ENCODE measurements at places on chromosomes 12 and 14.
A peak's percentile ranks its signal among the peaks of the same experiment; 100 is the strongest.

GRCh38 chr12:90854136-90854689 is 100.8 kb downstream of the CCER1 start:
- DNase-seq, result peak; percentile 78

DNA sequence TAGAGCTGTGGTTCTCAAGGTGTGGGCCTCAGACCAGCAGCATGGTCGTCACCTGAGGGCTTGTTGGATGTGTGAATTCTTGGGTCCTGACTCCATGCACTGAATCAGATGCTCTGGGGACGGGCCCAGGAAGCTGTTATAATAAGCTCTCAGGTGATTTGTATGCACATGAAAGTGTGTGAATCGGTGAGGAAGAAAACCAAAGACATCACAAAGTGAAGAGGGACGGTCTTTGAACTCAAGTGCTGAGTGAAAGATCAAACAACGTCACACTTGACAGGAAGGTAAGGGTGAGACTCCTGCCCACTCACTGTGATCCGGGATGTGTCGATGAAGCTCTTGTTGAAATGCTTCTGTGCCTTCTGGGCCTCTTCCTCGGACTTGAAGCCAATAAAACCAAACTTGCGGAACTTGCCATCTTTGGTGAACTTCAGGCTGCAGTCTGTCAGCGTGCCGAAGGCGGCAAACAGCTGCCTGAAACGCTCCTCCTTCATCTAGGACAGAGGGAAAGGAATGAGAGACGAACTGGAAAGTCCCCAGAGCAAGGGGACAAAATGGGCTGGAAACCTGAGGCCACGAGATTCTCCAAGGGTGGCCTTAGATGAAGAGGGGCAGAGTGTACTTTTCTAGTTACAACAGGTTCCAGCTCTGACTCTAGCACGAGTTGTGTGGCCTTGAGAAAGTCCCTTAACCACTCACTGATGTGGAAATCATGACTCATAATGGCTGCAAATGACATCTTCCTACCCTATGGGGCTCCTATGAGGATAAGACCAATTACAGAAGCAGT is 4.0 kb downstream of the RBM19 start:
- DNase-seq, result no peak

DNA sequence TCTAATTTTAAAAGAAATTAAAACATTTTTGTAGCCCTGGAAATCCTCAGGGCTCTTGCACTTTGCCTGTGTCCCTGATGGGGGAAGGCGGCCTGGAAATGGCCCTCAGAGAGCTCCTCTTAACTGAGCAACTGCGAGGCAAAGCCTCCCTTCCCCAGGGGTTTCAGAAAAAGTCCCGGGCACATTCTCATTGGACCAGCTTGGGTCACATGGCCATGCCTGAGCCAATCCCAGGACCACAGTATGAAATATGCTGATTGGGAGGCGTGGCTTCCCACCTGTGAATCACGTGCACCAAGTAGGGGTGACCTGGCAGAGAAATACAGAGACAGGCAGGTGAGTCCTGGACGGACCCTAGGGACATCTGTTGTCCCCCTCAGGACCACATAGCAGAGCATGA is 90.4 kb upstream of the SFSWAP start:
- DNase-seq, result peak; percentile 73

- DNase-seq, result no peak
Measured at GRCh38 chr12:67640863-67641262, 7.7 kb upstream of the DYRK2 start.

- DNase-seq, result no peak
Measured at GRCh38 chr12:52585066-52585465, 11.4 kb upstream of the KRT74 start.

- no peak for DNase-seq
Measured at GRCh38 chr14:33452995-33453394, 497.9 kb downstream of the EGLN3 start.

- no peak for DNase-seq
Measured at GRCh38 chr14:68589447-68590200, 203.2 kb downstream of the ZFP36L1 start.

GRCh38 chr12:26514364-26514763 is 318.6 kb downstream of the ITPR2 start:
- DNase-seq, result no peak

- no peak for DNase-seq
Measured at GRCh38 chr12:41604830-41605229, 416.7 kb downstream of the PDZRN4 start.

DNA sequence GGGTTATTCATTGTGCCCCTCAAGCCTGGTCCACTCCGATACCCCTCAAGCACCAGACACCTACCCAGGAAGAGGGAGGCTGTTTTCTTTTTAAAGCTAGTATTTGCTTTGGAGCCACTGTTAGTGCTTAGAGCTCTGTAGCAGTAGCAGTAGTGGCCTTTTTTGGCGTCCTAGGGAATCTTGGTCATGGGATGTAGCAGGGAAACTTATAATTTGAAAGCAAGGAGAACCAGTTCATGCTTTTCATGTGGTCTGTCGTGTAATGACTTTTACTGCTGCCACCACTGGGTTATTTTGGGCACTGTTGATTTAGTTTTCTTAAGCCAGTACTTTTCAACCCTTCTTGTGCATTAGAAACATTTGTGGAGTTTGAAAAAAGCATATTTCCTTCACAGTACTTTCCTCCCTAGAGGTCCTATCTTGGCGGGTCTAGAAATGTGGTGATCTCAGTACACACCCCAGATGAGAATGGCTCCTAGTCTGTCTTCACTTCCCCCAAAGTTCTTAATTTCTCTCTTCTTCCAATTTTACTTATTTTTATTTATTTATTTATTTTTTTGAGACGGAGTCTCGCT is 49.7 kb downstream of the MARK3 start:
- no peak for DNase-seq

- no peak for DNase-seq
Measured at GRCh38 chr12:61137677-61138414, 1122.4 kb upstream of the USP15 start.

GRCh38 chr14:95056476-95056875 is 100.9 kb downstream of the DICER1 start:
- DNase-seq, result no peak

- DNase-seq, result peak; percentile 28
Measured at GRCh38 chr14:59022144-59022543, 166.3 kb upstream of the DAAM1 start.

DNA sequence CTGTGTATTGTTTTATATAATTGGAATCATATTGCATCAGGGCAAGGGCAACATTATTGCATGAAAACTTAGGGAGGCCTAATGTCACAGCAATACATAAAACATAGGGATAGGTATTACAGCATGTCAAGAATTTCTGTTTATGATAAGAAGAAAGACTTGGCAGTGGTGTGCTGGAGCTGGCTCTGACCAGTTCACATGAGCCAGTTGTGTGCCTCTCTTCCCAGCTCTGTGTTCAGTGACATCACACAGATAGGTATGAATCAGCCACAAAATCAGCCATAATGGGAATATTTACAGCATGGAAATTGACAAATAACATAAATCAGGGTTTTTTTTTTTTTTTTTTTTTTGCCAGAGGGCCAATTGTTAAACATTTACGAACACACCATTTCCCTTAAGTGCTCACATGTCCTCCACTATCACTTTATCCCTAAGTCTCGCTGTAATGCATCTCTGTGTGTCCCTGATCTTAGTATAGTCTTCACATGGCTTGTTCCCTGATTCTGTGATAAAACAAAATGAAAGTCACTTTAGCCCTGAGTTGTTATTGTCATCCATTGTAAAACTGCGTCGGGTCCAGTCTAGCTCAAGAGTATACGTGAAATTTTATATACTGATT is 31.9 kb upstream of the ACSM4 start:
- no peak for DNase-seq

GRCh38 chr14:44490966-44491365 is 16.1 kb downstream of the FSCB start:
- DNase-seq, result no peak

DNA sequence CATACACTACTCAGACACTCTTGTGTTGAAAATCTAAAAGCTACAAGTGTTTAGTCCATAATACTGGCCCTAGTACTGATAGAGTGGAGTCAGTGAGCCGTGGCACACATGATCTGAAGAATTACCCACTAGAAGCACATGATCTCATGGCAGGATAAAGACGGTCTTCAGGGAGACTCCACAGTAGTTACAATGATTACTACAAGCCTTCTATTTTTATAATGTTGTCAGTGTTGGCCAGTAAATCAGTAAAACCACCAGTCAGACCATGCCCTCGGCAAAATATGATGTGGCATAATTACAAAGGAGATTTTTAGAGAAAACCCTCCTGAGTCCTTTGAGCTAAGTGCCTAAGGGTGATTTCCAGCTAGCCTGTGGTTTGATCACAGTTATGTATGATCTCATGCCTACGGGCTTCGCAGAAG is 114.9 kb downstream of the PDZRN4 start:
- no peak for DNase-seq

- no peak for DNase-seq
Measured at GRCh38 chr12:41073633-41074472, 114.3 kb upstream of the PDZRN4 start.

GRCh38 chr14:59687663-59688062 is 111.1 kb upstream of the CCDC175 start:
- DNase-seq, result no peak
